ENCODE measurements at places on chromosomes 5 and 9.

DNA sequence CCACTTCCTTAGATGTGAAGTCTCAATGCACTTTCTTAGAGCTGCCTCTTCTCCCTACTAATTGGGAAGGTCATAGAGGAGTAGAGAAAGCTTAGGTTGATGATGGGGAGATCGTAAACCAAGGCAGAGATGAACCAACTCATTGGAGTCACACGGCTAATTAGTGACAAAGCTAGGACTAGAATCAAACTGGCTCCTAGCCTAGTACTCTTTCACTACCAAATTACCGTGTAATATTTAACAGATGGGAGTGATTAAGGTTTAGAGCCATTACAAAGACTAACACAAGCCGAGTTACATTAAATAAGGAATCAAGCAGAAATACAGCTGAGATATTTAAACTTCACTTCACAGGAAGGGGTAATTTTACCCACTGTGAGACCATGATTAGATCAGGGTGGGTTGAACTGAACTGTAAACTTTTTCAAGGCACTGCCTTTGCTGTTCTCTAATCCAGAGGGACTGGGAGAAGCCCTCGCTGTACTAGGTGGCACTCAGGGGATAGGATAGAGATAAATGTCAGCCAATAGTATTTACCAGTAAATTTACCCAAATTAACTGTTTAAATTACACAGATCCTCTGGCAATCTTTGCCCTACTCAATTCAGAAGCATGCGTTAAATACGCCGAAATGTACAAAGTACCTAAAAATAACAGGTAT, 166.4 kb upstream of the PIK3R1 start:
- no peak for DNase-seq

GRCh38 chr5:181243018-181243563, 615 bp downstream of the RACK1 start:
- DNase-seq = no peak

GRCh38 chr9:125634040-125634717, 72.8 kb downstream of the MAPKAP1 start:
- DNase-seq = no peak

DNA sequence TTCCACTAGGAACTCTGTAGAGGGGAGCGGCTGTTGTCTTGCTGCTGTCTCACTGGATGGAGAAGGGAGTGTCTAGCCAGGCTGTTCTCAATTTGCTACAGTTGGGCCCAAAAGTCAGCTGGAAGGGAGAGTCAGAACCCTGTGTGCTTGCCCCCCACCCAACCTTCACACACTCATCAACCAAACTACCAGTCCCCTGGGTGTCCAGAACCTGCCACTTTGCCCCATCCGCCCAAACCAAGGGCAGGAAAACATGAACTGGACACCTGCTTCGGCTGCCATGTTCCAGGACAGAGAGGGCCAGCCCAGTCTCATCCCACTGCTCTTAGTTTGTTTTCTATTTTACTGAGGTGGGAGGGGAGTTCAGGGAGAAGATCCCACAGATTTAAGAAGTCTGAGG, 82.1 kb downstream of the S1PR3 start:
- no peak for DNase-seq

GRCh38 chr5:55160493-55161209, 680 bp downstream of the GPX8 start:
- no peak for DNase-seq

GRCh38 chr5:175738126-175738525, 80.3 kb downstream of the HRH2 start:
- DNase-seq = no peak

DNA sequence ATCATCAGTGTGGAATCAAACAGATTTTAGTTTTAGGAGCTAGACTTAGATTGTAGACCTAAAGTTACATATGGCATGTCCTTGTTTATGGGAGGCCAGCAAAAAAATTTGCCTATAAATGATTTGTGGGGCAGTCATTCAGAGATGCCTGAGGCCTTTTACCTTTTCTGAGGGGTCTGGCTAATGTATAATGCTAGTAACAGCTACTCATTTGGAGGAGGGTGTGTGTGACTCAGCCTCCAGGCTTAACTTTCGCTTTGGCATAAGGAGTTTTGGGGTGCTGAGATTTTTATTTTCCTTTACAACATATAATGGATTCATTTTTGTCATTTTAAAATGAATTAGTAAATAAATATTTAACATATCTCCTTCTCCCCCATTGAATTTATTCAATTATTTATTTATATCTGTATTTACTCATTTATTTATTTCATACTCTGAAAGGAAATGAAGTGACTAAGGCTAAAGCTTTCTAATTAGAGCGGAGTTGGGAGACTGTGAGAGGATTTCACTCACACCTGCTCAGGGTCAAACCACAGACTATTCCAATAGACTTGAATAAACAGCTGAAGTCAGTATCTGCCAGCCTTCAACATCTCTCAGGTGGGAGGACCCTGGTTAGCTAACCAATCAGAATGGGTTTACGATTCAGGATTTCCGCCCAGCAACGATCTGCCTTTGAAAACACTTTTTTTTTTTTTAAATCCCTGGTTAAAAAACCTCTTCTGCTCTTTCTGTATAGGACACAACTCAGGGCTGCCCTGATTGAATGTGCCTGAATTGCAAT, 487.5 kb upstream of the SGCD start:
- no peak for DNase-seq

DNA sequence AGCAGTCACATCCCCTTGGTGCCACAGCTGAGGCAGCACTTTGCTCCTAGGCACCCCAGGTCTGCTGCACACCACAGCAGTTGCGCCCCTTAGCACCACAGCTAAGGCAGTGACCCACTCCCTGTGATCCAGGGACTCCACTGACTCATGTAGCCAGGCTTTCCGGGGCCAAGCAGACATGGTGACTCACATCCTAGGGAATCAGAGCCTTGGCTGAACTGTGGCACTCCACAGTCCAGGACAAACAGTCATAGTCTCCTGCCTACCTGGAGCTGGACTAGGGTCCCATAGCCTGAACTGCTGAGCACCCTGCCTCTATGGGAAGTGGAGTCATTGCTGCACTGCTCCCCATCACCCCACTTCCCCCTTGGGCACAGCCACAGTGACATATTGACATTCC, 338.7 kb downstream of the NPR3 start:
- no peak for DNase-seq

GRCh38 chr5:192970-193831, 1.9 kb downstream of the LRRC14B start:
- no peak for DNase-seq

GRCh38 chr9:974031-974995, 2.1 kb upstream of the DMRT3 start:
- no peak for DNase-seq

- no peak for DNase-seq
These were observed 50.2 kb upstream of the BARX1 start for GRCh38 chr9:94005272-94005901.

- no peak for DNase-seq
These were observed 176.2 kb downstream of the SEC61B start for GRCh38 chr9:99398241-99398640.

DNA sequence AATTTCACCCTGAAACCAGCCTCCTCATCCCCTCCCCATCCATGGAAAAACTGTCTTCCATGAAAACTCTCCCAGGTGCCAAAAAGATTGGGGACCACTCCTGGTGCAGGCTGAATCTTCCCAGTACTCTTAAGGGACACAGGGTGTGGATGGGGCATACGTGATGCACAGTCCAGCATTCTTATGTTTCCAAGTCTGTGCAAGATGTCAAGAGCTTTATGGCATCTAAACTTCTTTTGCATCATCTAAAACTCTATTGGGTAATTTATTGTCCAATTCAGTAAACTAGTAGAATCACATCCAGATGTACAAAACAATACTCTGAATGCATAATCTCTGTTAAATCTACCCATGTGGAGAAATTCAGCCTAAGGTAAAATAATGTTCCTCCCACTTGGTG, 9.3 kb upstream of the FGD3 start:
- DNase-seq = no peak

DNA sequence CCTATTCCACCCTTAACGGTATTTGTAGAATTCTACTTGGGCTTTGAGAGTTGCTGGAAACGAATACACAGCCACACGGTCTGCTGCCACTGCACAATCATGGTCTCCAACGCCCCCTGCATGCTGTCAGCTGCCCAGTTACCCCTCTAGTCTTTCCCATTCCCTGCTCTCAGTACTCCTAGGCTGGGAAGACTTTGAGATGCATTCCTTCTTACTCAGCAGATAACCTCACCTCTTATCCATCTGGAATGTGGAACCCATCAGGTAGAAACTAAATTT, 92.8 kb downstream of the ANKH start:
- no peak for DNase-seq

- no peak for DNase-seq
These were observed 16.7 kb downstream of the QRFP start for GRCh38 chr9:130879863-130880411.

- DNase-seq = no peak
These were observed 439.1 kb downstream of the RAB3C start for GRCh38 chr5:59021837-59022514.

DNA sequence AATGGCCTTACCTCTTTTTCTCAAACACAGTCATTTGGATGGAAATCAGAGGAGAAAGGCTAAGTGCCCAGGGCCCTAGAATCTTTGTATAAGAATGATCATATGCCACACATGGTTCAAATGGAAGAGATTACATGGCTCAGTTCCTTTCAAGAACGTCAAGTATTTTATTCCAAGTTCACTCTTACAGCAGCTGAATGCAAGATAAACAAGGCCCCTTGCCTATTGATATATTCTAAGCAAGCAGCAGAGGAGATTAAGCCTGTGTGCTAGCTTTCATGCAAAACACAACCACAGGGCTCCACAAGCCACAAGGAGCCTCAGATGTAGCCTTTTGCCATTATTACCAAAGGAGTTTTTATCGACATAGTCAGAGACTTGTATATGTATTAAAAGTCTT, 55.3 kb upstream of the SLCO6A1 start:
- DNase-seq = no peak

DNA sequence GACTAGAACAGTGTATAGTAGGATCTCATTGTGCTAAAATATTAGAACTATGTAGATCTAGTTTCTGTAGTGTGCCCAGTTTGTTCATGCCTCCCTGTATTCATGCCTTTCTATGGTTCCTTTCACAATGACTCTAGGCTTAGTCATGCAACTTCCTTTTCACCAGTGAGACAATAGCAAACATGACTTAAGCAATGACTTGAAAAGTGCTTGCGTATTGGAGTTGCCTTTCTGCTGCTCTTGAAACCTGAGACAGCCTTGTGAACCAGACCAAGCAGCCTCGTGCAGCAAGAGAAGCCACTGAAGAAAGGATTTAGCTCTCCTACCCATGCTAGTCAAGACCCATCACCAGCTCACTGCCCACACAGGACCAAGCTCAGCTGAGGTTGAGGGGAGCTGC, 294.5 kb upstream of the TAS2R1 start:
- no peak for DNase-seq

DNA sequence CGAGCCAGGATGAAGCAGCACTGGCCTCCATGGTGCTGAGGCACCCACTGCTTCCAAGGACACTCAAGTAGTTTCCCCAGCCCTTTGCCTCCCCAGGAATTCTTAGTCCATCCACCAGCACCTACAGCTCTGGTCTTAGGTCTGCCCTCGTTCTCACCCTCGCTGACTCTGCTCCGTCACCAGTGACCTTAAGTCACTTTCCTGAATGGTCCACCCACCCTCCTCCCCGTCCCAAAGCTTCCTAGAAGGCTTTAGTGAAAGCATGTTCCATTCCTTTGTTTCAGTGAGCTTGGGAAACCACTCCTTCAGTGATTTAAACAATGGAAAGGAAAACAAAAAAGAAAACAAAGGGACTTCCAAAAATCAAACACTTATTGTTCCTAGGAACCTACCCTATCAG, 54.6 kb upstream of the MAP3K1 start:
- no peak for DNase-seq

GRCh38 chr5:45696206-45696836, at the start of gene HCN1:
TSS of gene HCN1 (minus strand) at chr5:45696380.
- peak; percentile 85 for DNase-seq

DNA sequence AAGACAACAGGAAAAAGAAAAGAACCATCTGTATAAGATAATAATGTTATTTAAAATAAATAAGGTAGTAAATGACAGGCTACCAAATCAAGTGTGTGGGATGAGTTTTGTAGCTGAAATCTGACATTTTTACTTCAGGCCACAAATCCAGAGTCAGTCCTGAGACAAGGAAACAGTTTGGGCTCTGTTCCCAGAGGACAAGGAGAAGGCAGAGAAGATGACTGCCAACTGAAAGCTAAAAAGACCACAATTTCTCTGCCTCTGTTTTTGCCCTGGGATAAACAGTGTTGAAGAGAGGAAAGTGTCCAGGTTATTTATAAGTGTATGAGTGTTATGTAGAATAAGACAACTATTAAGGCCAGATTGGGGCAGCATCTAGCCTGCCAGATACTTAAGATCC, 180.5 kb downstream of the NFIB start:
- no peak for DNase-seq

DNA sequence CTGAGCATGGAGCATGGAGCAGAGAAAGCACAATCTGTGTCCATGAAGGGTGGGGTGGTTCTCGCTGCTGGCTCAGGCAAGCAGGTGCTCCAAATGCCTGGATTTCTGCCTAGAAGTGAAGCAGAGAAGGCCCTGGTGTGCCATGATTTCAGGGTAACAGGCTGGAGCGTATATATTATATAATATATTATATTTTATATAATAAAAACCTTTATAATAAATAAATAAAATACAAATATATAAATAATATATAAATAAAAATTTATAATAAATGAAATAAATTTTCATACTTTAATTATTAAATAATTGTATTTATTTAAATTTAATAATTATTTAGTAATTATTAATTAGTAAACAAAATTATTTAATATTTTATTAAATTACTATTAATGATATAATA, 707.4 kb upstream of the COX7C start:
- no peak for DNase-seq

DNA sequence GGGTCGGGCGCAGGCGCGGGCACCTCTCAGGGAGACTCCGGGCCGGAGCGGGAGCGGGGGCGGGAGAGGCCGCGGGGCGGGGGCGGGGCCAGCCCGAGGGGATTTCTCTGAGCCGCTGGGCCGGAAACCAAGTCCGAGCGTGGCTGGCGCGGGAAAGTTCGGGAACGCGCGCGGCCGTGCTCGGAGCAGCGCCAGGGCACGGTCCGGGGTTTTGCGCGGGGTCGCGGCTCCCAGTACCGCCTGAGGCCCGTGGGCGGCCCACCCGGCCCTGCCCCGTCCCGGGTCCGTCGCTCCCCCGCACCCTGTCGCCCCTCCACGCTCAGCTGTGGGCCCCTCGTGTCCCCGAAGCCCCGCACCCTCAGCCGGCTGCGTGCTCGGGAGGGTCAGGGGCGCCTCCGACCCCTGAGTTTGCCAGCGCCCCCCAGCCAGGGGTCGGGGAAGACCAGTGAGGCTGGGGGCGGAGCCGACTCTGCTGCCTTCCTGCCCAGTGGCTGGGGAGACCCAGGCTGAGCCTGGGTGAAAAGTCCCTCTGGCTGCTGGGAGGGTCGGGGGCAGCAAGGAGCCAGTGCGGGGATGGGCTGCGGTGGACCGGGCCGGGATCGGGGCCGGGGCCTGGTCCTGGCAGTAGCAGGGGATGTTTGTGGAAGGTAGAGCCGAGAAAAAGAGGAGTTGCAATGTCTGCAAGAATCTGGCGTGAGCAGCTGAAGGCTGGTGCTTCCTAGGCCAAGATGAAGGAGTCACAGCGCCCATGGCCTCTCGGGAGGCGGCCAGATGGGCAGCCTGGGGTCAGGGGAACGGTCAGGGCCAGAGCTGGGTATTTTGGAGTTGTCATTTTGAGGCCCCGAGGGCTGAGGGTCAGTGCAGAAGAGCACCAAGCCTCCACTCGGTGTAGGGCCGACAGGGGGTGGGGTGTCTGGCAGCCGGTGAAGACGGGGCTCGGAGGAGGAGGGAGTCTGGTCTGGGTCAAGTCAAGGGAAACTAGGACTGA, 588 bp downstream of the TRAF2 start:
- no peak for DNase-seq

- no peak for DNase-seq
These were observed 201.9 kb upstream of the ISL1 start for GRCh38 chr5:51181208-51181894.
